NCI-H82 (cell line): ENCODE measurements at places on chromosomes 12 and 14.

GRCh38 chr14:37232907-37233481 is 35.3 kb downstream of the MIPOL1 start:
- peak; percentile 52 for DNase-seq

GRCh38 chr14:91851563-91851962 is 15.8 kb downstream of the TC2N start:
- DNase-seq, result no peak

DNA sequence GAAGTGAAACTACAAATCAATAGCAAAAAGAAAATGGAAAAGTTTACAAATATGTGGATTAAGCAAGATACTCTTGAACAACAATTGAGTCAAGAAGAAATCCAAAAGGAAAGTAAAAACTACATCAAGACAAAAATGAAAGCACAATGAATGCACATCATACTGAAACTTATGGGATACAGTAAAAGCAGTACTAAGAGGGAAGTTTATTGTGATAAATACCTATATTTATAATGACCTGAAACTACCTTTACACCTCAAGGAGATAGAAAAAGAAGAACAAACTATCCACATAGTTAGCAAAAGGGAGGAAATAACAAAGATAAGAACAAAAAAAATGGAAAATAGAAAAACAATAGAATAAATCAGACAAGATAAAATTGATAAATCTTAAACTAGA is 375.0 kb downstream of the TRHDE start:
- DNase-seq, result no peak

GRCh38 chr14:92558319-92558718 is 44.7 kb downstream of the RIN3 start:
- no peak for DNase-seq

DNA sequence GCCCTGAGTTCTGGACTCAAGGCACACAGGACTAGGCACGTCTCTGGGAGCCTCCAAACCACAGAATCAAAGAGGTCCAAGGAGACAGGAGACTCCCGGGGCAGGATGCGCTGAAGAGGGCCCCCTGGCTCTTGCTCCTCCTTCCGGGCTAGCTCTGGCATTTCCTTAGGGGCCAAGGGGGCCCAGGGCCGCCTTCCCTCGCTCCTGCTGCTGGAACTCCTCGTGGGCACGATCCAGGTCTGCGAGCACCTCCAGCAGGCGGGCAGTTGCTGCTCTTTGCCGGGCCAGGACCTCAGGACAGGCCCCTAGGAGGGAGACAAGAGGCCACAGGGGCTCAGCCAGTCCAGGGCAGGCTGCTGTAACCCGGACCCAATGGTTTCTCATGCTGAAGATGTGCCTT is 35.8 kb downstream of the RASAL1 start:
- DNase-seq, result no peak

- no peak for DNase-seq
Measured at GRCh38 chr12:128534906-128535305, 267.9 kb downstream of the TMEM132C start.

GRCh38 chr12:10113075-10113474 is 14.3 kb upstream of the CLEC1A start:
- no peak for DNase-seq

- DNase-seq, result no peak
Measured at GRCh38 chr14:92641306-92641705, 107.1 kb downstream of the LGMN start.
